ENCODE measurements at places on chromosomes 7 and 10.

DNA sequence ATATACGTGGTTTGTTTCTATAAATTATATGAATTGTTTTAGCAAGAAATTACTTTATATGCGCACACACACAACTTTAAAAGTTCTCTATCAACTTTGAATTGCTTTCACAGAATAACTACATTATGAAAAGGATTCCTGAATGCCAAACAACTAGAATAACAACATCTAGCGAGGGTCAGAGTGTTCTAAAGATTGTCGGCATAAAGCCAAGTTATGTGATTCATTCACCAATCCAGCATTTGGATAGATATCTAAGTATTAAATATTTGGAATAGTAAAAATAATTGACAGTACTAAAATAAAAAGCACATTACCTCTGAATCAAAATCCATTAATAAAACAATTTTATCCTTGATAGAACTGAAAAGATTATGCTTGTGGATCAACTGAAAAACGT lies 125.3 kb upstream of the AMPH start:
- DNase-seq = no peak

DNA sequence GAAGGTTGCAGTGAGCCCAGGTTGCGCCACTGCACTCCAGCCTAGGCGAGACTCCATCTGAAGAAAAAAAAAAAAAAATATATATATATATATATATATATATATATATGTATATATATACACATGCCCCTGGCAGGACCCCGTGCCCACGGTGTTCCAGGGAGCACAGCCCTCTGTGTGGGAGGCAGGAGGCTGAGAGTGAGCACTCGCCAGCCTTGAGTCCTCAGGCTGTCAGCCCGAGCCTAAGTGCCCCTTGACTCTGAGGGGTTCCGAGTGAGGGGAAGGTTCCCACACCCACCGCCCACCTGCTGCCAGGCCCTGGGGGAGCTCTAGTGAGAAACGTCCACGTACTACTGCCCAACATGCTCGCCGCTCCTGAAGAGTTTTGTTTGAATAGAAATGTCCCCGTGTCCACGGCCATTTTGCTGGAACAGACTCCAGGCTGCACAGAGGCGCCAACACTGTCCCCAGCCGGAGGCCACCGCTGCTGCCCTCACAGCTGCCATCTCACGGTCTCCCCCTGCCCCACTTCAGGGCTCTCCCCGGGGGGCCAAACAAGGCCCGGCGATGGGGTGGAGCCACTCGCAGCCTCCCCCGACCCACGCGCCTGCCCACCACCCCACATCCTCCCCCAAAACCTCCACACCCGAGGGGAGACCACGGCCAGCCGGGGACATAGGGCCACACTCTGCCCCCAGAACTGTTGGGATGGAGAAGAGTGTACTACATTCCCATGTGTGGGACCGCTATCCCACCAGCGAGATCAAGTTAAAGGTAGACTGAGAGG lies 62.8 kb upstream of the EBF3 start:
- no peak for DNase-seq

- DNase-seq = no peak
Observed at GRCh38 chr7:43467406-43467805, 115.5 kb upstream of the STK17A start.

DNA sequence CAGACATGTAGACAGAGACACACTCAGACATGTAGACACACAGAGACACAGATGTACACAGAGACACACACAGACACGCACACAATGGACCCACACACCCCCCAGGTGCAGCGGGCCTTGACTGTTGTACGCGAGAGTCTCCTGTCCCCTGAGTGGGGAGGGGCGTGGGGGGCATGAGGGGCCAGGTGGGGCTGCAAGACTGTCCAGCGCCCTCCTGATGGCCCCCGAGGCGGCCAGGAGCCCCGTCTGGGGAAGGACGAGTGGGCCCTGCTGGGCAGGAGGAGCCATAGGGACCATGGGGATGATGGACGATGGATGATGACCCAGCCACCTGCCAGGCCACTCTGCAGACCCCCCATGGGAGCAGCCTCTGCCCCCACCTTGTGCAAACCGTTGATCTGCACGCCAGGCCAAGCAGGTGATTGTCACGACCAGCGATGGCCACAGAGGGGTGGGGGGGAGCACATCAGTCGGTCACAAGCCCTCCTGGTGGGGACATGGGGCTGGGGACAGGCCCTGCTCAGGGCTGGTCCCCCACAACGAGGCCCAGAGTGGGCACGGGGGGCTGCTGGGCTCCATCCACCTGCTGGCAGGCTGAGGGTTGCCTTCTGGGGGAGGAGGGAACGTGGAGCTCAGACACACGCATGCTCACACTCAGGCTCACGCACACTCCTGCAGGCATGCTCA lies 11.6 kb downstream of the VENTX start:
- no peak for DNase-seq

DNA sequence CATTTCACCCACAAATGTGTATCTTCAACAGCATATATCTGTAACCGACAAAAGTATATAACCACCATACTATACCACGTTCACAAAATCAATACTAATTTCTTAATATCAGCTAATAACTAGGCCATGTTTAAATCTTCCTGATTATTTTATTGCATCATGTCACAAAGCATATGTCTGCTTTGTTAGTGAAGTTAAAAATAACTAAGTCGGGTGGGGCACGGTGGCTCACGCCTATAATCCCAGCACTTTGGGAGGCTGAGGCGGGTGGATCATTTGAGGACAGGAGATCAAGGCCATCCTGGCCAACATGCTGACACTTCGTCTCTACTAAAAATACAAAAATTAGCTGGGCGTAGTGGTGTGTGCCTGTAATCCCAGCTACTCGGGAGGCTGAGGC lies 47.7 kb downstream of the HERC4 start:
- DNase-seq = no peak

DNA sequence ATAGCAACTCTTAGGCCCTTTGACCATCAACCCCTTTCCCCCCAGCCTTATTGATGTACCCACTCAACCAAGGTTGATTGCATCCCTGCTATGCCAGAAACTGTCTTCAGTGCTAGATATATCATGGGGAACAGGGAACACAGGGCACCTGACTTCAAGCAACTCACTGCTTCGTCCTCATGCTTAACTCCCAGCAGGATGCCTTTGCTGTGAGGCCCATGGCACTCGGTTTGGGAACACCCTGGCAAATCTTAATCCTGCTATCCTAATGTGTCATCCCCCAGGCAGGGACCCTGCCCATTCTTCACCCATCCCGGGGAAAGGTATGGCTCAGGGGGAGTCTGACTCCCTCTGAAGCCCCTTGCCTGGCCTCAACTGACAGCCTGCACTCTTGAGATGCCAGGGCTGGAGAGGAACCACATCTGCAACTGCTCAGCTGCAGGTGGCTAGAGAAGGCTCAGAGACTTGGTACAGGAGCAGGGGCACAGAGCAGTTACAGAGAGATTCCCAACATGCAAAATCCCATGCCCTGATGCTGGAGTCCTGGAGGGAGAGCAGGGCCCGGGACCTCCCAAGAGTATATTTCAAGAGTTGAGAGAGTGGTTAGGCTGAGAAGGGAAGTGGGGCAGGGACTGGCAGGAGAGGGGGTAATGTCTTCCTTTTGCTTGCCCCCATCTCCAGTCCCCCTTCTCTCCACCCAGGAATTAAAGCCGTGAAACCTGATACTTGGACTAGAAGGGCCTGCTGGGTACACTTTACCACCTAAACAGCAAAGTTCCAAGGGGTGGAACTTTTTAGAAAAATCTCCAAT lies 2.4 kb upstream of the UNC5B start:
- DNase-seq = no peak

Data from esophagus squamous epithelium (tissue), 5 donors.